ENCODE measurements at places on chromosomes 6 and 20.

- DNase-seq, result no peak
Measured at GRCh38 chr6:121828146-121828886, 392.9 kb downstream of the GJA1 start.

DNA sequence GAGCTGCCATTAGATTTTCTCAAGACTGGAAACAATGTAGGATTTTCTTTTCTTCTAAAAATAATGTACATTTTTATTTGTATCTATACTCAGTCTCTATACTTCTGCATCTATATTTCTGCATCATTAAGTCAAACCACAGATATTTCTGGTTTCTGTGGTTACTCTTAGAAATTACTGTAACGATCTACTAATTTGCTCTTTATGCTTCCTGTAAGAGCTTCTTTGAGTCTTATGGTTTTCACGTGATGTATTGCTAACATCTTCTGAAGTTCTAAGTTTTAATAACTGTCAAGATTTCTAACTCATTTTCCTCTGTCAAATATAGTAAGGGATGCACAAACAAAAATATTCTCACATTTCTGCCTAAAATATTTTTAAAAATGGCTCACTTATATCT is 1144.5 kb downstream of the HACE1 start:
- DNase-seq, result no peak

- DNase-seq, result no peak
Measured at GRCh38 chr20:10634683-10635411, 39.0 kb downstream of the JAG1 start.

DNA sequence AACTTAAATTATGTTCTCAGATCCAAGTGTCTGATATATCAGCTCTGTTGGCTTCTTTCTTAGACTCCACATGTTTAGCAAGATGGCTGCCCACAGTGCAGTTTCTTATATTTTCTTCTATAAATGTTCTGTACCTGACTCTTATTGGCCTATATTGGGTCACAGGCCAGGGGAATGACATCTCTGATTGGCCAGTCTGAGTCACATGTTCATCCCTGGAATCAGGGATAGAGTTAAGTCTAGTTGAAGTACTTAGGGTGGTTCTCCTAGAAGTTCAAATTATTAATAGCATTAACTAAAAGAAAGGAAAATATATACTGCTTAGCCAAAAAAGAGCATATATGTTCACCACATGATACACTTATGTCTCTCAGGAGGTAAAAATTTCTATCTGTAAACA is 105.3 kb upstream of the SLC22A16 start:
- no peak for DNase-seq

- no peak for DNase-seq
Measured at GRCh38 chr6:158481690-158482473, 78.0 kb upstream of the TMEM181 start.

GRCh38 chr6:25010902-25011625 is 75.3 kb upstream of the RIPOR2 start:
- no peak for DNase-seq

DNA sequence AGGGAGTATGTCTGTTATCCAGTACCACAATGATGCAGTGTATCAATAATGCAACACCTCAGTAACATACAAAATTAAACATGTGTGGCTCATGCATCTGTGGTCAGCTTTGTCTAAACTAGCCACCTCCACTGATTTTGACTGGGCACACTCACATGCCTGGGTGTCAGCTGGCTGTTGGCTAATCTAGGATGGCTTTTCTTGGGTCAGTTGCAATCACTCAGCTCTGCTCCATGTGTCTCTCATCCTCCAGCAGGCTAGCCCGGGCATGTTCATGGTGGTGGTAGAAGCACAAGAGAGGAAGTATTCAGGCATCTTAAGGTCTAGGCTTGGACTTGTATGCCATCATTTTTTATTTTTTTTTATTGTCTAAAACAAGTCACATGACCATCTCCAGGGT is 59.3 kb upstream of the JAG1 start:
- DNase-seq, result no peak

DNA sequence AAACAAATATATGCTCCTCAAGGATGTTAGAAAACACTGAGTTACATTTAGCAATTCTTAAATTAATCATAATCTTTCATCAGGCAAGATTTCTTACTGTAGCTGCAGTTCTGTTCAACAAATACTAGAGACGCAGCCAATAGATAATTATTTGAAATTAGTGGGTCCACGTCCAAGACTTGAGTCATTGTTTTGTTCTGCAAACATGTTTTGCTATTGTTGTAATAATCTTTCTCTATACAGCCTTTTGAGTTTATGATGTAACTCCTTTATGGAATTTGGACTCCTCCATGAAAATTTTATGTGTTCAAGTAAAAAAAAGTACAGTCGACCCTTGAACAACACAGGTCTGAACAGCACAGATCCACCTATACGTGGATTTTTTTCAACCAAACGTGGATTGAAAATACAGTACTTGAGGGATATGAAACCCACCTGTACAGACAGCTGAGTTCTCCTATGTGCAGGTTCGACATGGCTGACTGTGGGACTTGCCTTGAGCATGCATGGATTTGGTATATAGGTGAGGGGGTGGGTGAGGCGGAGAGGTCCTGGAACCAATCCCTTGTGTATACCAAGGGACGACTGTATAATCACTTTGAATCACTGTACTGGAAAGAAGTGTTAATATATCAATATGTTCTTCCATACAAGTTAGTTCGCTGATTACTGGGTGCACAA is 41.3 kb upstream of the SLC22A16 start:
- DNase-seq, result no peak

DNA sequence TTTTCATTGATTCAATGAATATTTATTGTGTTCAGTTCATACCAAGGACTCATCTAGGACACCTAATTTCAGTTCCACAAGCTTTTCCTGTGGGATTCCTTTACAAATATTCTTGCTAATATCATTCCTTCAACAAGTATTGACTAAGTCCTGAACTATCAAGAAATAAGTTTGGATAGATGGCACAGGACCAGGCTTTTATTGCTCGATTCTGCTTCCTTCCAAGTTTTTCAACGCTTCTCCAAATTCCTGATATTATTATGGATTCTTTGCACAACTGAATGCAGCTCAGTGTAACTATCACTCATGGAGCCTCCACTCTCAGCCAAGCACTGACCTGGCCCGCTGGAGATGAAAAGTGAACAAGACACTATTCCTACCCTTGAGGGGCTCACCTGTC is 32.7 kb upstream of the COL21A1 start:
- DNase-seq, result no peak

DNA sequence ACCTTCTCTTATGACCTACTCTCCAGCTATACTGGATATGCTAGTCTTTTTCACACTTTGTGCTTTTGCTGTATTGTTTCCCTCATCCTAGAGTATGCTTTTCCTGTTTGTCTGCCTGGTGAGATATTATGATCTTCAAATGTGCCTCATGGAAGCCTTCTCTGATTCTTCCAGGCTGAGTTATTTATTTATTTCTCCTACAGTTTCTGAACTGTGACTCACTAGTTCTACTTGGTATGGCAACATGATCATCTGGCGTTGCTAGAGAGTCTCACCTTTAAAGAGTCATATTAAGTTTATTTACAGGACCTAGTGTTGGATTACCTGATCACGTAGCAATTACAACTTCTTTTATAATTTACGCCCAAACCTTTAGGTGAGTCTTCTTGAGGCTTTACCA is 81.2 kb upstream of the HDAC2 start:
- no peak for DNase-seq

- DNase-seq, result no peak
Measured at GRCh38 chr20:47776639-47777038, 8.6 kb downstream of the SULF2 start.
